Activated CD8-positive, alpha-beta memory T cell treated with anti-CD3 and anti-CD28 coated beads, Interleukin-2, amount 50 U/mL, for 4 hours (primary cell): ENCODE measurements at places on chromosomes 7 and 10.

GRCh38 chr7:157566631-157567006 is 229.8 kb downstream of the DNAJB6 start:
- DNase-seq = no peak

DNA sequence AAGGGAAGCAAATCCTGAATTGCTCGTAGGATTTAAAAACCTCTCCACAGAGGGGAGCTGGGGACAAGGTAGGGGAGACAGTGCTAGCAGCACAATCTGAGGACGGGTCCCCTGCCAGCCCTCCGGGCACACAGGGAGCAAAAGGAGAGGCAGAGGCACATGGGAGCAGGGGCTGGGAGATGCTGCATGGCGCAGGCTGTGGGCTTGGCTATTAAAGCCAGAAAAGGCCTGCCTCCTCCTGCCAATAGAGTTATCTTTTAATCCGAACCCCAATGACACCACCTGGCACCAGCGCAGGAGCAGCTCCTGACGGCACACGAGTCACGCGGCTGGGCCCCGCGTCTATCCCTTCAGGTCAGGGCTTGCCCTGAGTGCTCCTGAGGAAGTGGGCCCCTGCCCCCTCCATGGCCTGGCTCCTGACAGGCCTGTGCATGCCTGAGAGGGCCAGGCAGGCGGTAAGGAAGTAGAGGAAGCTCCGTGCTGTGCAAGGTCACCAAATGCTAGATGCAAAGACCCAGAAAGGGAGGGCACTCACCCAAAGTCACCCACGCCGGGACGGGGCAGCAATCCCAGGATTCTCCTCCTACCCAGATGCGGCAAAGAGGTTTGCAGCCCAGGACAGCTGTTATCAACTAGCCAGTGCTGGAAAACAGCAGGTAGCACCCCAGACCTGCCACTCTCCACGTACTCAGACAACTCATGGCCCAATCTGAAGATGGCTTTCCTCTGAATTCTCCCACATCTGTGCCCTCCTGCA is 28.1 kb downstream of the DLG5 start:
- no peak for DNase-seq

DNA sequence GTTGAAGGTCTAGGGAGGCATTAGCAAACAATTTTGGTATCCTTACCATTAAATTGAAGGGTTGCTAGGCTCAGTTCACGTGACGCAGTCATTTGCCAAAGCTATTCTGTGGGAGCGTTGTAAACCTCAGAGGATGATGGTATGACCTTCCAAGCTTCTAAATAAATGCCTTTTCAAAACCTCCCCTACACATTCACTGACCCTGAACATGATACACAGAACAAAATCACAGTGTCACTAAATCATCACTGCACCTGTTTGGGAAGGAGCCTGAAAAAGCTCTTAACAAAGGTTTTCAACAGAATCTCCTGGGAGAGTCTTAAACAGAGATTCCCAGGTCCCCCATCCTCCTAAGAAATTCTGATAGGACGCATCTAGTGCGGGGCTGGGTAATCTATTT is 13.2 kb upstream of the CCDC172 start:
- DNase-seq = no peak

DNA sequence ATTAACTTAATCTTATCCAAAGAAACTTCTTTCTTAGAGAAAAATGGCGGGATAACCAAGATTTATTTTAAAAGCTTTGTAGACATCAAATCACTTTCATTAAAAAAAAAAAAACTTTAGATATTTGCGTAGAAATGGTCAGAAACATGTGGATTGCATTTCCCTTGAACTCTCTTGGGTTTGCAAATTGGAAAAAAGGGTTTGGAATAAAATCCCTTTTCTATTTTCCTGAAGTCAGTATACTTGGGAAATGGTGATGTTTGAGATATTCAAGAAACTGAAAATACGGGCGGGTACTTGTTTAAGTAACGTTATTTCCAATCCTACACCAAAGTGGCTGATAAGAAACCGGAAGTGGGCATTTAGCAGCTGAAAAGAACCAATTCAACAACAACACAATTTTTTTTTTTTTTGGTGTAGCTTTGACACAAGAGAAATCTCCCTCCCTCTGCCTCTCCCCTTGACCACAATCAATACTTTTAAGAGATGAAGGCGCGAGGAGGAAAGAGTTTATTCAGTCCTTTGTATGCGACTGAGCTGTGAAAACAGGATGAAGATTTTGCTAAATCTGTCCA is 13.7 kb upstream of the GFRA1 start:
- no peak for DNase-seq

- DNase-seq = no peak
Measured at GRCh38 chr10:76657337-76658012, 980.1 kb downstream of the KCNMA1 start.

DNA sequence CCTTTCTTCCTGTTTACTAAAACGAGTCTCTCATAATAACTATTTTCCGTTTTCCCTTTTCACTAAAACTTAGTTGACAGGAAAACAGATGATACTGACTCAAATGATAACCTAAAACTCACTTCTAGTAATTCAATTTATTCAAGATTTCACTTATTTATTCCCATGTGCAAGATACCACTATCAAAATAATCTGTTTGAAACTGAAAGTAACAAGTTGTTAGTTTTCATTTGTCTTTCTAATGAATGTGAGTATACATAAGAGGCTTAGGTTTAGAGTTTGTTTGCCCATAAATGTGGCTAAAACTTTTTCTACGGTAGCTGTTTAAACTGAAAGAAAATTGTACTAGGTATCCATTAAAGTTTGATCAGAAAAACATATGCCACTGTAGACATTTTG is 314.9 kb upstream of the STEAP1 start:
- DNase-seq = no peak

GRCh38 chr7:46549892-46550639 is 629.0 kb upstream of the IGFBP3 start:
- no peak for DNase-seq

GRCh38 chr7:33667196-33667595 is 238.1 kb upstream of the BMPER start:
- DNase-seq = no peak

- no peak for DNase-seq
Measured at GRCh38 chr10:102927311-102928010, 9.4 kb downstream of the CNNM2 start.
